Posterior cingulate gyrus (tissue), 11 donors: ENCODE measurements at places on chromosomes 4 and X.

- DNase-seq, result no peak
These were observed 109.9 kb downstream of the RAPGEF2 start for GRCh38 chr4:159212675-159213293.

DNA sequence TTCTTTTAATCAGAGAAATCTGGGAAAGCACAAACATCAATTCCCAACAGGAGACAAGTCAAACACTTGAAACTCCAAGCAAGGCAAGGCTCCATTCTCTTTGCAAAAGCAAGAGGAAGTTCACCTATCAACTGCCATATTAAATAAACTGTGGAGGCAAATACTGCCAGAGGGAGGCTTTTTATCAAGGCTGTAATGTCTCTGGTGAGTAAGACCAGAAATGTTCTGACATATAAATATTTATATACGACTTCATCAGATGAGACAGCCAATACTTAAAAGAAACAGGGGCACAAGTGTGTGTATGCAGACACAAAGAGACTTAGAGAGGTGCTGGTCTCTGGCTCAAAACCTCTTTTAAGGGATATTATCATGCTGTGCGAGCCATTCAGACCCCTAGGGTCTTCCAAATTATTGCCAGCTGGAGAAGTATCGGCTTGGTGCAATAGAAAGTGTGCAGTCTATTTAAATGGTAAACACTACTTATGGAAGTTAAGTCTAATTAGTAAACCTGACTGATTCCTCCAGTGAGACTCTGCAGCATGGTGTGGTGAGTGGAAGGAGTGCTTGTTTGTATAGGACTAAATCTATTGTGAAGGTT, 24.4 kb downstream of the DCX start:
- DNase-seq, result no peak

- DNase-seq, result no peak
These were observed 580 bp upstream of the PLS3 start for GRCh38 chrX:115560211-115560977.

DNA sequence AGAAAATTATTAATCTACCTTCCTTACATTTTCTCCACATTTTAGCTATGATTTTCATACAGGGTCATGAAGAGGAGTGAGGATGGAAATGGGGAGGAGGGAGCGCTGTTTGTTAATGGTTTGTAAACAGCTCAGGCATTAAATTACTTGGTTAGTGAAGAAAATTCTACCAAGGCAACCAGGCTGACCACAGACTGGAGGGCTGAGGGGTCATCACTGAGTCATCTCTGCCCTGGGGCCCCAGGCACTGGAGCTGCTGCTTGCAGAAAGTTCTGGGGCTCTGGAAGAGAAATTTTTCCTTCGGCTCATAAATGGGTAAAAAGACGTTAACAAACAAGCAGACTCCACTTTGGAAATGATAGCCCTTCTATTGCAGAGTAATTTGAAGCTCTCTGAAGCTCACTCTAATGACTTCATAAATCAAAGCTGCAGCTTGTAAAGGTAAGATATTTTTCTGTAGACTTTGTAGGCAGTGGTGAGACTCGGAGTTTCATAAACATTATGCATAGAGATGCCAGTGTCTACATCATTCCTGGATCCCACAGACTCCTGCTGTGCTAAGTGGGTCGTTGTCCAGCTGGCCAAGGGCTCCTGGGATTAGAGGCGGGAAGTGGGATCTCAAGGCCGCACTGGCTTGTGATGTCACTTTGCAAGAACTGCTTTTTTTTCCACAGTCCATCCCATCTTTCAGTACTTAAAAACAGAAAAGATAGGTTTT, 159.6 kb downstream of the PTTG2 start:
- no peak for DNase-seq

DNA sequence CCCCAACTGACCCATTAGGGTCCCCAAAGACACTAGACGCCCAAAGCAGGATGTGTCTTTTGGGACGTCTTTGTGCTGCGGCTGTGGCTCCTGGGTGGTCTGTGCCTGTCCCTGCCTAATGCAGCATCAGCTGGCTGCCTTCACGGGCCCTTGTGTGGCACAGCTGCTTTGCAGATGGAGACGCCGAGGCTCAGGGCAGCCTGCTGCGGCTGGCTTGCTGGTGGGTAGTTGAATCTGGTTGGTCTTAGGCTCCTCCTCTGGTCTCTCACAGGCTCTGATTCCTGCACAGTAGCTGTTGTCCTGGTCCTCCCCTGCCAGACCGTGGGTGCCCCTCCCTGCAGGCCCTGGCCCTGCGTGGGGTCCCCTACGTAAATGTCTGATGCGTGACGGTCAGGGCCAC, 8.1 kb downstream of the CPZ start:
- DNase-seq, result no peak

DNA sequence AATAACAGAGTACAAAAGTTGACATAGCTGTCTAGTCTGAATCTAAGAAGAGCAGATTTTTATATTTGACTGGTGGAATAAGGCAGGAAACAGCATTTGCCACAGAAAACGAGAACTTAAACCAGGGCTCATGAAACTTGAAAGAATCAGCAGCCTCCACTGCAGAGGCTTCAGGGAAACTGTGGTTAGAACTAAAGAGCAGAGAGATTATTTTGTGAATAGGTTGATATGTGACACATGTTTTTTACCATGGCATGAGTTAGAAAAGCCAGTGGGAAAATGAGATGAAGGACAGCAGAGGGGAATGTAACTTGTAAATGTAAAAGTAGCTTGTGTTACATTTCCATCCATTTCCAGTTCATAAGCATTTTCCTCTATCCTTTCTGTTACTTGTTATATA, 63.7 kb upstream of the CAMK2D start:
- no peak for DNase-seq

DNA sequence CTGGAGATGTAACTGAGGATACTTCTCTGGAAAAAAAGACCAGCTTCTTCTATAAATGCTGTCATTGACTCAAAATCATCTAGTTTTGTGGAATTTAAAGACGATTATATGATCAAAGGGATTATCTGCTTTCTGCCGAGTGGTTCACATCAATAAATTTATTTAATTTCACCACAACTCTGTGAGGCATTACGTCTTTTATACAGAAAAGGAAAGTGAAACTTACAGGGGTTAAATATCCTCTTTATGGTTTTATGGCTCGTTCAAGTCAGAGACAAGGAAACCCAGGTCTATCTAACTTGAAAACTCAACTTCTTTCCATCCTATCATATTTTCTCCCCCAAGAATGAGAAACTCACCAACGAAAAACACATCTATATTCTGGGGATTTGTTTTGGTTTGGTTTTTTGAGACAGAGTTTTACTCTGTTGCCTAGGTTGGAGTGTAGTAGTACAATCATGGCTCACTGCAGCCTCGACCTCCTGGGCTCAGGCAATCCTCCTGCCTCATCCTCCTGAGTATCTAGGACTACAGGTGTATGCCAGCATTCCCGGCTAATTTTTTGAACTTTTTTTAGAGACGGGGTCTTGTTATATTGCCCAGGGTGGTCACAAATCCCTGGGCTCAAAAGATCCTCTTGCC, 377.9 kb upstream of the EMCN start:
- no peak for DNase-seq

GRCh38 chr4:40340030-40340429, 4.9 kb downstream of the CHRNA9 start:
- no peak for DNase-seq

GRCh38 chr4:25532591-25532990, 123.1 kb upstream of the SLC34A2 start:
- no peak for DNase-seq

DNA sequence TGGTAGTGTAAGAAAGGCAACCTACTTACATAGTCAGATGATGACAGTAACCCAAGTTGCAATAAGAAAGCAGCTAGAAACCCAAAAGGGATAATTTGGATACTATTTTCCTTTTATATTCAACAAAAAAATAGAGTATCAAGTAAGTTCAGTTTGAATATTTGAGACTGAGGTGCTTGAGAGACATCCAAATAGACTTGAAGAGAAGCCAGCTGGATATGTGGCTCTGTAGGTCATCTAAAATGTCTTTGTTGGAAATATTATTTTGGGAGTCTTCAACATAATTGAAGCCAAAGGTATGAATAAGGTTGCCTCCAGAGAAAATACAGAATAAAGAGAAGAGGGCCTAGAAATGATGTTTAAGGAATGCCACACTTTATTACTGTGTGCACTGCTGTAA, 438.2 kb upstream of the DIAPH2 start:
- no peak for DNase-seq

GRCh38 chr4:15568821-15569220, 86.3 kb downstream of the FBXL5 start:
- DNase-seq, result no peak

DNA sequence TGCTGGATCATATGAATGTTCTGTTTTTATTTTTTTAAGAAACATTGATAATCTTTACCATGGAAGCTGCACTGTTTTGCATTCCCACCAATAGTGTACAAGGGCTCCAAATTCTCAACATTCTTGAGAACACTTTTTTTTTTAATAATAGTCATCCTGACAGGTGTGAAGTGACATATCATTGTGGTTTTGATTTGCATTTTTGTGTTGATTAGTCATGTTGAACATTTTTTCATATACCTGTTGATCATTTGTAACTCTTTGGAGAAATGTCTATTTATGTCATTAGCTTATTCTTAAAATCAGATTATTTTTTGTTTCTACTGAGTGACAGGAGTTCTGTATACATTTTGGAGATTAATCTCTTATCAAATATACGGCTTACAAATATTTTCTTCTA, 408.5 kb downstream of the GLUD2 start:
- DNase-seq, result no peak

DNA sequence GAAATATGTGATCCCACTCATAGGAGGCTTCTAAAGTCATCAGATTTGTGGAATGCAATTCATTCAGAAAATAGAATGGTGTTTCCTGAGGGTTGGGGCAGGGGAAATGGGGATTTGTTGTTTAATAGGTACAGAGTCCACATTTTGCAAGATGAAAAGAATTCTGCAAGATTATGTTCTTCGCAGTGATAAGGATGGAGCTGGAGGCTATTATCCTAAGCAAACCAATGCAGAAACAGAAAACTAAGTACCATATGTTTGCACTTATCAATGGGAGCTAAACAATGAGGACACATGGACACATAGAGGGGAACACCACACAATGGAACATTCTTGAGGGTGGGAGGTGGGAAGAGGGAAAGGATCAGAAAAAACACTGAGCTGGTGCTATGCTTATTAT, 144.3 kb upstream of the NLGN4X start:
- DNase-seq, result no peak

GRCh38 chrX:111465669-111466068, 45.8 kb upstream of the SERTM2 start:
- no peak for DNase-seq

GRCh38 chr4:144557404-144557803, 88.6 kb upstream of the HHIP start:
- no peak for DNase-seq

GRCh38 chr4:1038948-1039492, 27.6 kb downstream of the FGFRL1 start:
- no peak for DNase-seq

- DNase-seq, result no peak
These were observed 27.4 kb downstream of the HSD17B11 start for GRCh38 chr4:87363552-87363951.

- no peak for DNase-seq
These were observed 27.3 kb upstream of the GPRASP2 start for GRCh38 chrX:102684772-102685520.

- no peak for DNase-seq
These were observed 151.3 kb upstream of the TTC29 start for GRCh38 chr4:147096667-147097604.

DNA sequence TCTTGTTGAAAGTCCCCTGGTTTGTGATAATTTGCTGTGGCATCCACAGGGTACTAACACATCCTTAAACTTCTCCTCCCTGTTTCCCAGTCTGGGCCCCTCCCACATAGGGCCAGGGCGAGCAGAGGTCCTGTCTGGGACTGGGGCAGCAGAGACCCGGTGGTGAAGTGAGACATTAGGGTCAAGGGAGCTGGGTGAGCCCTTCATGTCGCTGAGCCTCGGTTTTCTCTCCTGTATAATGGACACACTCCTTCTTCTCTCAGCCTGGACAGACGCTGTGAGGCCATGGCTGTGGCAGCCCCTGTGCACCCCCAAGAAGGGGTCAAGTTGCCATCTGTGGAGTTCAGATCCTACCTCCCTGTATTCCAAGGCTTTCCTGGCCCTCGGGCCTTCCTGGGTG, 33.0 kb upstream of the HMX1 start:
- no peak for DNase-seq

DNA sequence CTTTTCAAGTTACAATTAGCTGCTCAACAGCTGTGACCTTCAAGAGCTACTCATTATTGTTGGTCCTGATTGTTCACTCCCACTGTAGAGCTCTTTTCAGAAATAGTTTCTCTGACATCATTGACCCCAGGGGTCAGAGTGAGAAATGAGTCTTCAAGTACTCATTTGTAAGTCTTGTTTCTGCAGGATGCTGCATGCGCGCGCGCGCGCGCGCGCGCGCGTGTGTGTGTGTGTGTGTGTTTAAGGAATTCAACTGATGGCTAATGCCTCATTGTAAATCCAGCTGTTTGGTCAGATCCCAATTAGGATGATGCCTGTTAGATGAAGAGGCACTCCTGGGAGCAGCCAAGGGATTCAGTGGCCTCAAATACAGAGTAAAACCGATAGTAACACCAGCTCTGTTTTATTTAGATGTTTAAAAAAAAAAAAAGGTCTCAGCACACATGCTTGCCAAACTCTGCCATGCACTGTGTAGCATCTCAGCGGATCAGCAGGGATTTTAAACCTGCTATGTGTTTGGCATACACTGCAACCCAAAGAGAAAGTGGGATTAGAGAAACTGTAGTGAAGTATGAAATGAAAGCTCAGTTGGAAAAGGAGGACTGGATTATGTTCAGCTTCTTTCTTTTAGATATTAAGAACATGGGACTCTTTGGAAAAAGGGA, 332.3 kb downstream of the ADGRL3 start:
- no peak for DNase-seq

DNA sequence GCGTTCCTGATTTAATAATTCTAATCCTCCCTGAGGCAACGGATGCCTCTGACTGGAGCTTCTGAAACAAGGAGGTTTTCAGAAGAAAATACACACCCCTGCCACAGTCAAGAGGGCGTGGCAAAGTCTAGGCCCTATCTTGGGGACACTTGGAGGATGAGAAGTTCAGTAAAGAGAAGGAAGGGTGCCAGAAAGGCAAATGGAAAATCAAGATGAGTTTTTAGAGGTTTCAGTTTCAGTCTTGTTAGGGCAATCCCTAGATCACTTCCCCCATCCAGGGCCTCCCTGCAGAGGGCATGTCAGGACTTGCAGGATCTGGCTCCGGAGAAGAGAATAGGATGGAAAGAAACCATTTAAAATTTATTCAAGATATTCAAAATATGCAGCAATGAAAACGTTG, 28.5 kb upstream of the FGF2 start:
- no peak for DNase-seq

GRCh38 chr4:16006771-16007446, 43.9 kb upstream of the FGFBP2 start:
- no peak for DNase-seq
